ENCODE measurements at places on chromosomes 2 and 18.

DNA sequence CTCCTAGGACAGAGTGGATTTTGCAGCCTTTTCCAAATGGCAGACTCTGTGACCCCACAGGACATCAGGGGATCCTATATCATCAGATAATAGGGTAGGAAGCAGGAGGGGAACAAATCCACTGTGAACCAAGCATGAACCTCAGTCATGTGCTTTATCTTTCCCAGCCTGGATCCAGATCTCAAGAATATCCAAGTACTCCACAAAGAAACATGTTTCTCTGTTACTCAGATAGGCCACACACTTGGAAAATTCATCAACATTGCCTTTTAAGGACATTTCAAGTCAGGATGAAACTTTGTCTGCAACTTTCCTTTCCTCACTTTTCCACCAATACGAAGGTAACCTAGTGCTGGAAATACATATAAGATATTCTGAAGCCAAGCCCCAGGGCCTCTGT lies 85.8 kb downstream of the RDH14 start:
- no peak for DNase-seq

DNA sequence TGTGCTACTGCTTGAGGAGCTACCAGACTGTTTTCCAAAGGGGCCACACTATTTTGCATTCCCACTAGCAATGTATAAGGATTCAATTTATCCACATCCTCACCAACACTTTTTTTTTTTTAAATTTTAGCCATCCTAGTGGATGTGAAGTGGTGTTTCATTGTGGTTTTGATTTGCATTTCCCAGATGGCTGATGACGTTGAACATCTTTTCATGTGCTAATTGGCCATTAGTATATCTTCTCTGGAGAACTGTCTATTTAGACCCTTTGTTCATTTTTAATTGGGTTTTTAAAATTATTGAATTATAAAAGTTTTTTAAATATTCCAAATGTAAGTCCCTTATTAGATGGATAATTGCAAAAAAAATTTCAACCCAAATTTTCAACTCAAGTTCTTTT lies 121.1 kb downstream of the MAPK4 start:
- DNase-seq = no peak

DNA sequence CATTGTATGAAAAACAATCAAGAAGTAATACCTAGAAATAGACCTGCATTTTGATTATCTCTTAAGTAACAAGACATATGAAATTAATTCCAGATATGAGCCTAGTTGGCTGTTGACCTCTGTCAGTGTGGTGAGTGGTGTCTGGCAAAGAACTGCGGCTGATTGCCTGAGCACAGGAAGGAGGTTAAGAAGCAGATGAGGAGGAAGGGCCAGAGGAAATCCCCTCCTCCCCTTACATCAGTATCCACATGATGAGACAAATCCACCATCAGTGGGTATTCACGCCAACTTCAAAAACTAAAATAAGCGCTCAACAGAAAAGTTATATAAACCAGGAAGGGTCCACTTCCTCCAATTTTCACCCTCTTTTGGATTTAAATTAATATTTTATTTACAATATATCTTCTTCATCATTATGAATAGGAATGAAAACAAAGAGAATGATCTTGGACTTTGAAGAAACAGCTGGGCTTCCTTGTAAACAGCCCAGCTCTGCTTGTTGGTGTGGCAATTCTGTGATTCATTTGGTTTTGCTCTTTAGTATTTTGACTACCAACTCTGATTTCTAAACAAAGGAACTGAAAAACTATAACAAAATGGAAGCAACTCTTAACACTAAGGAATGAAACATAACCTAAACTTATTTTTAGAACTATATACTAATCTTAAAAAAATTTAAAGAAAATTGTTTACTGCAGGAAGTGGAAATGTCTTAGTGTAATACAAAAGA lies 27.3 kb downstream of the RFTN2 start:
- no peak for DNase-seq

DNA sequence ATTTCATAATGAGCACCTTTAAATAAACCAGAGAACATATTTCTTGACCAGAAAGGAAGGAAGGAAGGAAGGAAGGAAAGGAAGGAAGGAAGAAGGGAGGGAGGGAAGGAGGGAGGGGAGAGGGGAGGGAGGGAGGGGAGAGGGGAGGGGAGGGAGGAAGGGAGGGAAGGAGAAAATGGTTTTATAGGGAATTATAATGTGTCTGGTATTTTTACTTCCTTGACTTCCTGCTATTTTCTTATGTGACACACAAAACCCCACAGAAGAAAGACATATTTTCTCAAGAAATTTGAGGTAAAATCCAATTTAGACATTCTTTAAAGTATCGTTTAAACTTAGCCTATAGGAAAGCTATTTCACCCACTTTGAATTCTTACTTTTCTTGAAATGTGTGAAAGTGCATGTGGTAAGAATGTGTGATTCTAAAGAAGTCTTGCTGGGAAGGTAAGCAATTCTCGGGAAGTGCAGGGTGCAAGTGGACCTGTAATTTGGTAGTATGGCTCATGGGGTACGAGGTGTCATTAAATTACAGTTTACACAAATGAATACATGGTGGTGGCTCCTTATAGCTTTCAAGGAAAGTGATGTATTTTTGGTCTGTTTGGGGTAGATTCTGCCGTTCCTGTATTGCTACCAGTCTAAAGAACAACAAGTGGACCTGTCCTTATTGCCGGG lies 18.0 kb downstream of the RNF125 start:
- DNase-seq = no peak

DNA sequence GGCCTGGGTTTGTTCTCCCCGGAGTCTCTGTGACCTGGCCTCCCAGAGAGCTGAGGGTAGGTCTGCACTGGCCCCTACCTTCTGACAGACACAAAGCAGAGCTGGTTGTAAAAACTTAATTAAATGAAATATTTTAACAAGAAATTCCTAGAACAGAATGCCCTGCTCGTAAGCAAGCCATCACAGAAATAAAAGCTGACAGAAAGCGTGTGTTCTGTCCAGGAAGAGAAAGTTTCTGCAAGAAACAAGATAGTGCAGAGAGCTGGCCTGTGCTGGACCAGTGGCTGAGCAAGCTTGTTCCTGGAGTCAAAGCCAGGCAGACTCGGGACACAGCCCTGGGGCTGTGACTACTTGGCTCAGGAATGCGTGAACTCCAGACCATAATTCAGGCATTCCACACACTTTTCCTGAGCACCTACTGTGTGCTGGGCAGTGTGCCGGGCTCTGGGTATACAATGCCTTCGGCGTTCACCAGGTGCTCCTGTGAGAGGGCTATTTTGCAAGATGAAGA lies 51.6 kb downstream of the APOB start:
- no peak for DNase-seq

DNA sequence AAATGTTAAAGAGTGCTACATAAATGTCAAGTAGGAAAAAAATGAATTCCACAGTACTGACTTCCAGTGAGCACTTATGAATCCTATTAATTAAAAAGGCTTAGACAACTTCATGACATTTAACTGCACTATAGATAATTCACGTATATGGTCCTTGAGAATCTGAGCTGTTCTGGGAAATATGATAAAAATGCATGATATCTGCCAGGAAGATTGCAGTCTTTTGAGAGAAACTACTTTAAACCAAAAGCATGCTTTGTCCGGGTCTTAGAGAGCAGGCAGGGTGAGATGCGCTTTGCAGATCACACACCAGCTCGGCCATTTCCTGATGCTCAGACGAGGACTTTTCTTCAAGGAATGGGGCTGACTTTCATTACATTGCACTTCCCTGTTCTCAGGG lies 42.6 kb downstream of the CMPK2 start:
- no peak for DNase-seq

- no peak for DNase-seq
Measured at GRCh38 chr2:122539311-122539710, 783.9 kb downstream of the TSN start.

DNA sequence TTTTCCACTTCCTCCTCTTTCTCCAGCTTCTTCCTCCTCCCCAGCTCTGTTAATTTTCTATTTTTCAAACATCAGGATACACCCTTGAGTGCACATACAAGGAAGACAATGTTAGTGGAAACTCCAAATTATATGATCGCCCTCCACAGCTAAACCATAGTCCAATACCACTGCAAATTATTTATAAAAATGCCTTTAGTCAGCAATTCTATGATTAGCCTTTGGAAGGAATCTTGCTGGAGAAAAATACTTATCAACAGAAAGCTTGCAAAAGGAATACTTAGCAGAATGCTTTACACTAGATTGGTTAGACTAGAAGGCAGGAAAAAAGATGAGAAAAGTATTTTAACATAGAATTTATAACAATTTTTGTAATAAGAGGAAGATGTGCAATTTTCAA lies 178.9 kb downstream of the FAM124B start:
- no peak for DNase-seq

GRCh38 chr2:138444411-138444810 lies 57.2 kb upstream of the SPOPL start:
- no peak for DNase-seq

DNA sequence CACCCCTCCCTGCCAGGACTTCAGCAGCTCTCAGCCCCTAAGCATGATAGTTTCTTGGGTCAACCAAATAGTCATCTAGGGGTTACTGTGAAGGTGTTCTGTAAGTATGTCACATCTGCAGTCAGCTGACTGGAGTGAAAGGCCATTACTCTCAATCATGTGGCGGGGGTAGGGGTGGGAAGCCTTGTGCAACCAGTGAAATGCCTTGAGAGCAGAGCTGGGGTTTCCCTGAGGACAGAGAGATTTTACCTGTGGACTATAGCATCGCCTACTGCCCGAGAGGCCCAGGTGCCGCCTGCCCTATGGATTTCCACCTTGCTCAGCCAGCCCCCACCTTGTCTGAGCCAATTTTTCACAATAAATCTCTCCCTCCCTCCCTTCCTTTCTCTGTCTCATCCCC lies 20.9 kb upstream of the KLF11 start:
- no peak for DNase-seq

DNA sequence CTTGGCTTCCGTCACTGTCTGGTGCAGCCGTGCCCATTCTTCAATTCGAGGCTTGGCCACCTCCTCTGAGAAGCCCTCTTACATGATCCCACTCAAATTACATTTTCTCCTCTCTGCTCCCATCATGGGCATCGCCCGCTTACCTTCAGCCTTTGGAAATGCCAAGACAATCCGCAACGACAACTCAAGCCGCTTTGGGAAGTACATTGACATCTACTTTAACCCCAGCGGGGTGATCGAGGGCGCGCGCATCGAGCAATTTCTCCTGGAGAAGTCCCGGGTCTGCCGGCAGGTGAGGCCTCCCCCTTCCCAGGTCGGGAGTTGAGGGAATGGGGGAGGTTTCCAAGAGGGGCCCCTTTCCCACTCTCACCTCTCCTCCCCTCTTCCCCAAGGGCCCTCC lies 38.3 kb downstream of the MYO7B start:
- DNase-seq = no peak

DNA sequence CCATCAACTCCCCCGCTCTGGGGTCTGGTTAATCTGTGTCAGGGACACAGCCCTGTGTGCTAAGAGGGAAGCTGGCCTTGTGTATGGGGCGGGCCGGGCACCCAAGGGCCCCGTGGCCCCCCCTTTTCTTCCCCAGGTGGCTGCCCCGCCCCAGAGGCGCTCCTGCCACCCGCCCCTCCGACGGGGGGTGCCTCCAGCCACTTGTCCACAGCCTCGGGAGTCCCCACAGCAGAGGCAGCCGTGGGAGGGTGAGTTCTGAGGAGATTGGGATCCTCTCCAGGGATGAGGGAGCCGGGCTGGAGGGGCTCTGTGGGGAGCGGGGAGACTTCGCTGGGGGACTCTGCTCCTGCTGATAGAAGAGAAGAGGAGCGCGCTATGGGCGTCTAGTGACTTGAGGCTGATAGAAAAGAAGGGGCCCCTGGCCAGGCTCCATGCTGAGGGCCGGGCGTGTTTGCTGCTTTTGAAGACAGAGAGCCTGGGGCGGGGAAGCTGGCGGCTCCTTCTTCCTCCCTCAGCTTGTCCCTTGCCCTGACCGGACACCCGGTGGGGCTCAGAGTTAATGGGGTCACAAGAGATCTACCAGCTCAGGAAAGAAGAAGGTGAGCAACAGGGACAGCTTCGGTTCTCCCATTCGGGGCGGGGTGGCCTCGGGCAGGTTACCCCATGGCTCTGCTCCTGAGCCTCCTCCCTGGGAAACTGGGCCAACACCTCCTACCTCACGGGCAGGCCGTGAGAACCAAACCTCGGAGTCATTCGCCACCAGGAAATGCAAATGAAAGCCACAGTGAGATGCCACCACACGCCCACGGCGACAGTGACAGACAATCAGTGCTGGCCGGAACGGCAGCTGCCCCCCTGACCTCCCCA lies 89.4 kb upstream of the TAF1B start:
- no peak for DNase-seq

GRCh38 chr2:56681659-56682396 lies 498.0 kb downstream of the CCDC85A start:
- no peak for DNase-seq

DNA sequence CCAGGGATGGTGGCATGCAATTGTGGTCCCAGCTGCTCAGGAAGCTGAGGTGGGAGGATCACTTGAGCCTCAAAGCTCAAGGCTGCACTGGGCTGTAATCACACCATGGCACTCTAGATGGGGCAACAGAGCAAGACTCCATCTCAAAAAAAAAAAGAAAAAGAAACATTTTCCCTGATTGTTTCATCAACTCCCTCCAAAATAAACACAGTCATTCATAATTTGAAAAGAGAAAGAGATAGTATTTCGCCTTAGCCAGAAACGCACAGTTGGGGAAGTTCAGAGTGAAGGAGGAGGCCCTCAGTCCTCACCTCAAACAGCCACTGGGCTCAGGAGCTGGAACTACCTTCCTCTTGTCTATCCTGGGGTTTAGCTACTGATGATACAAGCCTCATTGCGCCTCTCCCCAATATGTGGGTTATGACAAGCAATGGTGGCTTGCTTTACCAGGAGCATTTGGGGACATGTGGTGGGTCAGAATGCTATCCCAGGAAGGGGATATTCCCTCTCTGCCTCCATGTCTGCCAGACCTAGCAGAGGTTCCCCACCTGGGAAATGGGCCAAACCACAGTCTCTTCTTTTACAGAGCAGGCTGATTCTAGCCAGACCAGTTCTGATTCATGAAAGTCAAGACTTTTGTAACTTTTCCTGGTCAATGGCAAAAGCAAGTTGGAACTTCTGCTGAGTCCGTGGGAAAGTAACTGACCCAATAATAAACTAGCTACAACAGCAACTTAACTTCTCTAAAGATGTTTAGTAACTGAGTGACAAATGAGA lies 22.2 kb upstream of the TMEM87B start:
- no peak for DNase-seq

GRCh38 chr2:100780203-100781008 lies 39.5 kb upstream of the NPAS2 start:
- DNase-seq = no peak

- no peak for DNase-seq
Measured at GRCh38 chr2:69156624-69157023, 143.6 kb downstream of the ANTXR1 start.

- DNase-seq = no peak
Measured at GRCh38 chr2:216960671-216961268, 100.9 kb upstream of the TNP1 start.

DNA sequence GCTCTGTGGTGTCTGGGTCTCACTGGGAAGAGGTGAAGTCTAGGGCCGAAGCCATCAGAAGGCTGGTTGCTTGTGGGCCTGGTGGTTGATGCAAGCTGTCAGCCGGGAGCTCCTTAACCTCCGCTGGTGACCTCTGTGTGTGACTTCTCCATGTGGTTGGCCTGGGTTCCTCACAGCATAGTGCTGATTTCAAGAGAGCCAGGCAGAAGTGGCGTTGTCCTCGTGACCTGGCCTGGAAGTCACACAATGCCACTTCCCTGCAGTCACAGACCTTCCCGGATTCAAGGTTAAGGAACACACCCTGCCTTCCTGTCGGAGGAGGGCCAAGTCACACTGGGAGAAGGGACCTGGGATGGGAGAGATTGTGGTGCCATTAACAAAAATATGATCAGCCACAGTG lies 303.7 kb upstream of the HS6ST1 start:
- no peak for DNase-seq

GRCh38 chr2:163375070-163375469 lies 360.7 kb downstream of the FIGN start:
- DNase-seq = no peak

GRCh38 chr18:45320724-45321123 lies 294.6 kb upstream of the SLC14A2 start:
- no peak for DNase-seq

Data from NCI-H510A treated with DMSO at 0.1 percent for 48 hours (cell line).